CD4-positive, alpha-beta T cell treated with Interferon alpha-2 for 1 hour (primary cell): ENCODE measurements at places on chromosomes 4 and X.

GRCh38 chr4:126572264-126572663, 1060.5 kb upstream of the INTU start:
- DNase-seq, result no peak

DNA sequence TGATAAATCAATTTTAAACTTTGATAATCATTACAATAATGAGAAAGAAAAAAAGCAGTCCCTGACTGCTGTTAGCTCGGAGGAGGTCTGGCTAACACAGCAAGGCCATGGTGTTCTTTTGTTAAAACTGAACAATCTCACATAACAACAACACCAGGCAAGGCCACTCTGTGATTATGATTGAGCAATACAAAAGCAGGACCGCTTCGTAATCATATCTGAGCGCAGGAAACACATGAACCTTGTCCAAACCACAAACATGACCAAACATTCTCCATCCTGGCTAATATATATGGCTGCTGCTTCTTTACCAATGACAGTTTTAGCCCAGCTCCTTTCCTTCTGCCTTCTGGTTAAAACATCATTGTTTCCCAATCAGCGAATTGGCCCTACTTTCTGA, 76.8 kb upstream of the DDX53 start:
- no peak for DNase-seq

DNA sequence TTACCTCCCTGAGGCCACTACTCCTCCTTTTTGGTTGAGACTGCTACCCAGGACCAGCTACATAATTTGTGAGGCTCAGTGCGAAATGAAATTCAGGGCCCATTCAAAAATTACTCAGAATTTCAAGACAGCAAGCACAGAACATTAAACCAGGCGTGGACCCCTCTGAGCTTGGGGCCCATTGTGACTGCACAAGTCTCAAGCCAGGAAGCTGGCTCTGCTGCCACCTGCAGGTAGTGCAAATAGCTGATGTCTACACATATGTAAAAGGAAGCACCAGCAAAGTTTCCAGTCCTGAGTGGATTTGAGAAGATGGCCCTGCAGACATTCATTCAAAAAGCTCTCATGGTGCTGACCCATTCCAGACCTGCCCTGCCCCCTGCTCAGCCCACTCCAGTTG, 213.4 kb upstream of the LNX1 start:
- DNase-seq, result peak; percentile 3

GRCh38 chrX:31337332-31337731, 265.5 kb upstream of the FTHL17 start:
- no peak for DNase-seq
